Tracheal epithelial cell (primary cell): ENCODE measurements at places on chromosomes 5 and 9. TPM values are rescaled to one million over a fixed set of nuclear protein-coding genes. Genes with fewer than 3 reads are reported as not detected.

SLC30A5 gene
- 46.9 and 50.6 TPM in 2 replicates for total RNA-seq

GCNT4 gene
- 3.6 and 4.7 TPM in 2 replicates for total RNA-seq

PHPT1 gene
- 64.6 and 90.8 TPM in 2 replicates for total RNA-seq

AHRR gene
- total RNA-seq, result 0.43 and 0.72 TPM in 2 replicates
